ENCODE measurements at places on chromosomes 12 and 14. TPM values are rescaled to one million over a fixed set of nuclear protein-coding genes. Genes with fewer than 3 reads are reported as not detected.

Gene PXN
- total RNA-seq, result 24.0 TPM

GRCh38 chr12:116529048-116529447, 30.1 kb upstream of the MAP1LC3B2 start:
- DNase-seq, result no peak

DNA sequence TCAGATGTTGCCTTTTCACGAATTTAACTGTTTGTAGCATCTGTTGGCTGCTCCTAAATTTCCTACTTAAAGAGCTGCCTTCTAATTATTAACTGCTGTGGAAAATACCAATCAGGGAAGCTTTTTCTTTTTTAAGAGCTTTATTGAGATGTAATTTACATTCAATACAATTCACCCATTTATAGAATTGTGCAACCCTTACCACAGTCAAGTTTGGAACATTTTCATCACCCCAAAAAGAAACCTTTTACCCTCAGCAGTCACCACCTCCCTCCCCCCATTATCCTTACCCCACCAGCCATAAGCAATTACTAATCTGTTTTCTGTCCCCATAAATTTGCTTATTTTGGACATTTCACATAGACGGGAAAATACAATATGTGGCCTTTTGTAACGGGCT, 1.4 kb downstream of the PCNX4 start:
- no peak for DNase-seq

GRCh38 chr14:32941668-32942065, 3.0 kb downstream of the NPAS3 start:
- DNase-seq, result no peak

Gene EGLN3
- total RNA-seq, result 3.3 TPM

DNA sequence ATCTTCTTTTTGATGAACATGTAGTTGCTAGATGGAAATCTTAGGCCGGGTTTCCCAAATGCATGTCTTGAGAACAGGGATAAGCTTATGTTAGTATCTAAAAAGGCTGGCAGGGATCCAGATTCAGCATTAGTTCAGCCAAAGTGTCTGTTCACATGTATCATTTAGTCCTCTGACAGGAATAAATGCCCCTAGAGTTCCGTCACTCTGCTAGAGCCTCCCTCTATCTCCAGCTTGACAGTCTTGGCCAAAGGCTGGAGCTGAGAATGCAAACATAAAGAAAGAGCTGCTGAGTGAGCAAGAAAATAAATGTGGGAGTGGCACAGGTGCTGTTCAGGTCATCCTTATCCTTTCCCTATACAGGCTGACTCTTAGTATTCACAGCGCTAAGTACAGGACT, 13.8 kb upstream of the NELL2 start:
- DNase-seq, result no peak

- no peak for DNase-seq
Observed at GRCh38 chr14:48096897-48097296, 421.5 kb upstream of the MDGA2 start.

DNA sequence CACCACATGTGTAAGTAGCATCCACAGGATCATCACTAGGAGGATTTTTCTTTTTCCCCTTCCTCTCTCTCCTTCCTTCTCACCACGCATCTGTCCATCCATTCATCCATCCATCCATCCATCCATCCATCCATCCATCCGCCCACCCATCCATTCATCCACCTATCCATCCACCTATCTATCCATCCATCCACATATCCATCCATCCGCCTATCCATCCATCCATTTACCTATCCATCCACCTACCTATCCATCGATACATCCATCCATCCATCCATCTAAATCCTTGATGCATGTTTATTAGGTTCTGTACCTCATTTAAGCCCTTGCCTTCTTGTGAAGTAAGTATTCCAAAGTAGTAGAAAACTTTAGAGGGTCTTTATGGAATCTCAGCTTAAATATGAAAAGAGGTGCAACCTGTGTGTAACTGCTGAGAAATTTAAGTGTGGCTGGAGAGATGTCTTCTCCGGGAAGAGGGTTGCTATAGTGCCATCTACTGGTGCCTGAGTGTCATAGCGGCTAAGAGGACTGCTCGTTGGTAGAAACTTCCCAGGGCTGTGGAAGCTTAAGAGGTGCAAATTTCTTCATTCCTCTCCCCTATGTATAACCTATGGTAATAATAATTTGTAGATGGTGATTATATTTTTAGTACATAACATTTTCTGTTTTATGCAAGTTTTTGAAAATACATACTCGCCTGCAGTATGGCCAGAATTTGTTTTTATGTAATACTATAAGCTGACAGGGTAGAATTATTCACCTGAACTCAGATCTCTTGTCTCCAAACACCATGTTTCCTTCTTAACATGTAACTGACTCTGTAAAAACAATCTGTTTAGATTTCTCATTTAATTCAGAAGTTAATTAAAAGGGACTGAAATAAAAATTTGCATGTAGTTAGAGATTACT, 46.0 kb downstream of the MYO1H start:
- DNase-seq, result no peak

DNA sequence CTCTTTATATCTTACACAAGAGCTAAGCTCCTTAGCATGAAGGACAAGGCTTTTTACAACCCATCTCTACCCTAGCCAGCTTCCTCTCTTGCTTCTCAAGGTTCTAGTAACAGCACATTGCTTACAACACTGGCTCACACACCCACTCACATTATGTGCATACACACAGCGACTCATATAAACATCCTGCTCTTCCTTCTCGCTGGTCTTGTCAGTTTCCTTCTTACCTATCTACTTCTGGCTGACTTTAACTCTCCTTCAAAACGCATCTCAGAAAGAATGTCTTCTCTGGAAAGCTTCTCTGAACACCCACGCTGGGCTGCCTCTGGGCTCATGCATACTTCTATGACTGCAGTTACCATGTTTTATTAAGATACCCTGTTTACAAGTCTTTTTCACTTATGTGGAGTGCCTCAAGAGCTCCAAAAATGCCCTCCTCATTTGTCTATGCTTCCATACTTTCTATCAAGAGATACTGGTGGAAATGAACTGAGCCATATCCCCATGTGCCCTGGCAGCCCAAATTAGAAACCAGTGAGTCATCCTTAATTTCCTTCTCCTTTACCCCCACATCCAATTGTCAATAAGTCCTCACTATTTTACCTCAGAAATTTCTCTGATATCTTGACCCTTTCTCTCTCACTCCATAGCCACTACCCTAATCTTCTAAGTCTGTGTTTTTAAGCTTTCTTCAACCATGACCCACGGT, 126.9 kb upstream of the KRAS start:
- no peak for DNase-seq

GRCh38 chr12:92107621-92108131, 38.0 kb downstream of the BTG1 start:
- no peak for DNase-seq

DNA sequence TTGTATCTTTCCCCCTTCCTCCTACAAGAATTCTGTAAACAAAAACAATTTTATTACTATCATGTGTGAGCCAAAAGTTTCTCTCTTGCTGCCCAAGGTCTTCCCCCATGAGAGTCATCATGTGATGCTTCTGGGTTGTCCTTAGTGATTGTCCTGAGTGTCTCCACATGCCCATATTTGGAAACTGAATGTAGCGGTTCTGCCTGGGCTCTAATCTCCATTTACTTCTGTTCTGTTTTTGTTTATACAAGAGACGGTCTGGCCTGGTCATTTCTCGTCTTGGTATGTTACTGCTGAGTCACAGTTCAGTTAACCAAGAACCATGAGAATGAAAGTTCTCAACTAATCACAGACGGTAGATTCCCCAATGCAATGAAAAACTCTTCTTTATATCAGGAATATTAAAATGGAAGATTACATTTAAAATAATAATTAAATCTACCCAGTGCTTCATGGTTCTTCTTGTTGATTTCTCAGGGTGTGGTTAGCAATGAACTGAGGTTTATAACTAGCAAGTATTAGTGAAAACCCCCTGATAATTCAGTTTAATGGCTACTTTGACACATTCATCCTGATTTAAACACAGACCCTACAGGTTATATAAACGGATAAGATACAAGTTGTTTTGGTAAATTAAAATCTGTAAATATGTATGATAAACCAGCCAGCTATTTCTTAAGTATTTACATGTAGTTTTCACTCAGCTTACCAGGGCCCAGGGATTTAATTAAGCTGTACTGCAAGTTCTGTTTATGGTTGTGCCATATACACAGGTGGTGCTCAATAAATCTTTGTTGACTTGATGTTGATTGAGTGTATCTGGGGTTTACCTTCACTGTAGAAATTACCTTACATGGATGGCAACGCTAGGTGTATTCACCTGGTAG, 81.1 kb downstream of the PELI2 start:
- no peak for DNase-seq

Gene SFSWAP
- total RNA-seq, result 15.7 TPM

- DNase-seq, result no peak
Observed at GRCh38 chr12:119692410-119692809, 24.5 kb downstream of the PRKAB1 start.

DNA sequence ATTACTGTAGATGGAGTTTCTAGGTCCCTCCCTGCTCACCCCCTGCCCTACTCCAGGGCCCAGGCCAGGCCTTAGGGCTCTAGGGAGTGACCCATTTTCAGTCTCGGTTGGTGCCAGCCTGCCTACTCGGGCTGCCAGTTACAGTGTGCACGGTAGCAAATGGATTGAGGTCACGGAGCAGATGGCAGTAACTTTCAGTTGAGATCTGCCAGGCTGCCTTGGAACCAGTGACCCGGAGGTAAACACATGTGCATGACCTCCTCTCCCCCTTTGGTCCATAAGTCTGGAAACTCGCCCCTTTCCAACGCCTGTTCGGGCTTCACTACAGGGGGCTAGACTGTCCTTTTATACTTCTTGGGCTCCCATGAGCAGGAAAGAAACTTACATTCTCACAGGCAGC, 139.7 kb upstream of the TBX3 start:
- peak; percentile 73 for DNase-seq

- DNase-seq, result no peak
Observed at GRCh38 chr12:89389755-89390661, 37.7 kb upstream of the DUSP6 start.

Gene OTOGL
- total RNA-seq, result 0.03 TPM

Gene RCOR1
- total RNA-seq, result 8.9 TPM

DNA sequence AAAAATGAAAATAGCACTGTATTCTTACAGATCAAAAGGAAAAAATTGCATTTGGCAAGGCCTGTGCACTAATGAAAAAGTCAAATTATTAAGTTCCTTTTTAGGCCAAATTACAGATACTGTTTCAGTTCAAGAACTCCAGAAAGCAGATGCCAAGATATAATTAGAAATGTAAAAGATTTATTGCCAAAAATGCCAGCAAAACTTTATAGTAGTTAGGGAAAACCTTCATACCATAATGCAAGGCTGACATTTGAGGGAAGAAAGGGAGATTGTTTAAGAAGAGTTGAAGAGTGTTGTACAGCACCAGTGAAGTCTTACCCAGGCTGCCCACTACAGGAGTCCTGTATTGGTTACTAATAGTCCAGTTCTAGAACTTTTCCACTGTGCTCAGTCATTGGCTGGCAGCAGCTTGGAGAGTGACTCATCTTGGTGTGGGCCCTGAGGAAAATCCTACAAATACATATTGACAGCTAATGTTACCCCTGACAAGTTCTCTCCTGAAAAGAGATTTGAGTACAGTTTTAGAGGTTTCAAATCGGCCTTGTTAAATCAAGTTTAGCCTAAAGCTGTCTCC, 600.4 kb downstream of the C12orf50 start:
- DNase-seq, result no peak

Gene CIROP
- not detected for total RNA-seq

DNA sequence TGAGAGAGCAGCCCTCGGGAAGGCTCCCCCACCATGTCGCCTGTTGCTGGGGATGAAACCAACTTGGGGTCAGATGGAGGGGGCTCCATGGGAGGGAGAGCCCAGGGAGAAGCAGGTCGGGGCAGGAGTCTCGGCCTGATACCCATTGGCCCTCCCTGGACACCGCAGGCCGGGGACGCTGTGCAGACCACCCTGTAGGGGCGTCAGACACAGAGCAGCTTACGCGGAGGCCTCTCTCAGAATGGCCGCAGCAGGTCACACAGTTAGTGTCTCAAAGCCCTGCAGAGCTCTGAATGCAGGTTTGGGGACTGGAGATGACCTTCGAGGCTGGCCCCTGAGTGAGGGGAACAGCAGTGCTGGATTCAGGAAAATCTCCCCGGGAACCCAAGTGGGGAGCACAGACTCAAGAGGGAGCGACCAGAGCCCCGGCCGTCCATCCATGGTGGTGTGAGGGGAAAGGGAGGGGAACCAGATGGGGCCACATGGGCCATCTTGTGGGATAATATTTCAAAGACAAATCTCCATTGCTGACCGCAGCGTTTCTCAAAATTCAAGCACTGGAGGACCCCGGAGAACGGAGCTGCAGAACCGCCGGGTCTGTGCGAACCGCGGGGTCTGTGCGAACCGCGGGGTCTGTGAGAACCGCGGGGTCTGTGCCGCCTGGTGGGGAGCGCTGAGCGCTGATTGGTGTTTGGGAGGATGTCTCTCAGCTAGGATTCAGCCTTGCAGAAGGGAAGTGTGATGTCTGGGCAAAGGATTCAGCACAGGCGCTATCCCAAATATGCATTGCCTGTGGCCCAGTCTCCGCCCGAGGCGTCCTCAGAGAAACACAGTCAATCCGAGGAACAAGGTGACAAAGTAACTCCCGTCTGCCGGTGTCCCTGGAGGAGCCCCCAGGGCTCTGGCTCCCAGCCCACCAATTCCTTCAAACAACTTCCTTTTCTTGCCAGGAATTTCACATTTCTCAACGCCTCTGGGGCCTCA, 324.4 kb upstream of the RTL1 start:
- peak; percentile 32 for DNase-seq

DNA sequence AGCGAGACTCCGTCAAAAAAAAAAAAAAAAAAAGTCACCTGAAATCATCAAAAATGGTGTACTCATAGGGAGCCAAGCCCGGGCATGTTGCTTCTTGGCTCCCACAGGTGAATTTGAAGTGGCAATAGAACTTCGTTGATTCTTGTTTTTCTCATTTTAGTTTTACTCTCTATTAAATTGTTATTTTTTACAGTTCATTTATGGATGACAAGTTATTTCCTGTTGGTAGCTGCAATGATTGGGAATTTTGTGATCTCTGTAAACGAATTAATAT, 1.3 kb downstream of the TM7SF3 start:
- no peak for DNase-seq

DNA sequence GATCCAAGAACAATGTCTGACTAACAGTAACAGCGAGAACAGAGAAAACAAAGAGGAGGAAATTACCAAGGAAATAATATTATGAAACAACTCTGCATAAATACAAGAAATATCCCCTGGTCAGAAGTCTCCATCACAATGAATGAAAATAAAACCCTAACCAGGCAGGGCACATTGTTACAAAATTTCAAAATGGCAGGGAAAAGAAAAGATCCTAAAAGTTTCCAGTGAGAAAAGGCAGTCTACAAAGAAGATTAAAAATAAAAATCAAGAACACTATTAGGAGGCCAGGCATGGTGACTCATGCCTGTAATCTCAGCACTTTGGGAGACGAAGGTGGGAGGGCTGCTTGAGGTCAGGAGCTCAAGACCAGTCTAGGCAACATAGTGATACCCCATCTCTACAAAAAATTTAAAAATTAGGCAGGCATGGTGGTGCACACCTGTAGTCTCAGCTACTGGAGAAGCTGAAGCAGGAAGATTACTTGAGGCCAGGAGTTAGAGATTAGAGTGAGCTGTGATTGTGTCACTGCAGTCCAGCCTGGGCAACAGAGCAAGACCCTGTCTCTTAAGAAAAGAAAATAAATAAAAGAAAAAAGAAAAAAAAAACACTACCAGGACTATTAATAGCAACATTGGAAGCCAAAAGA, 47.8 kb downstream of the FERMT2 start:
- DNase-seq, result no peak

Gene TMEM119
- 0.23 TPM for total RNA-seq

GRCh38 chr12:124713436-124714082, 146.1 kb upstream of the NCOR2 start:
- DNase-seq, result peak; percentile 58

GRCh38 chr12:52513736-52514135, 6.5 kb downstream of the KRT5 start:
- no peak for DNase-seq

Gene SRGAP1
- total RNA-seq, result 1.1 TPM

Gene BDKRB2
- total RNA-seq, result 0.10 TPM

Gene LRRC10
- not detected for total RNA-seq

Gene GPR162
- 1.3 TPM for total RNA-seq

All from left lobe of liver (tissue), 2 donors.